ENCODE measurements at places on chromosomes 6 and 20.

GRCh38 chr6:93196406-93196970 lies 222.9 kb downstream of the EPHA7 start:
- DNase-seq, result no peak

DNA sequence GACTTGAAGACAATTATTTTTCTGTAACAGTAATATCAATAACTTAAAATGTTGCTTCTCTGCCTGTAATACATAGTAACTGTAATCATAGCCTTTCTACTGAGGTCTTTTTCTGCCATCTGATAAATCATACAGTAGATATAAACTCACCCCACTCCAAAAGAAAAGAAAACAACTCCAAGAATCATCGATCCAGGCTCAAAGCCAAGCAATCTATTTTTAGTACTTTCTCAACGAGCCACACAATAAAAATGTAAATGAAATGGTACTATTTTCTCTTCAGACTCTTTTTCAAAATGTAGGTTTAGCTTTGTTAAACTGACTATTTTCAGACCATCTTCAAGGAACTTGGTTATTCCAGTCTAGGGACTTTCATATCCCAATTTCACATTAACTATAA lies 493.3 kb downstream of the ADGRB3 start:
- DNase-seq, result no peak

- no peak for DNase-seq
Observed at GRCh38 chr6:109260126-109260525, 122.1 kb downstream of the CD164 start.

GRCh38 chr6:75612434-75612833 lies 10.8 kb downstream of the SENP6 start:
- DNase-seq, result no peak

- no peak for DNase-seq
Observed at GRCh38 chr20:10357974-10358373, 76.0 kb downstream of the MKKS start.

DNA sequence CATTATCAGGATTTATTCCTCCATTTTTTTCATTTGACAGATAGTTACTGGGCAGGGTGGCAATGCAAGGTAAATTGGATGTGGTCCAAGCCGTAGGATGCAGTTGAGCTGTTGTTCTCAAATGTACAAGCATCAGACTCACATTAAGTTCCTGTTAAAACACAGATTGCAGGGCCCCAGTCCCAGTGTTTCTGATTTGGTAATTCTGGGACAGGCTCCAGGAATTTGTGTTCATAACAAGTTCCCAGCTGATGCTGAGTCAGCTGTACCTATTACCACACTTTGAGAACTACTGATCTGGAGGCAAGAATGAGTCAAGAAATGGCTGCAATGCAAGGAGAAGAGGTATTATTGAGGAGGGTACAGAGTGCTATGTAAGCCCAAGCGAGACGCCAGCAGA lies 11.7 kb downstream of the TMEM244 start:
- no peak for DNase-seq
